GM23248 (cell line): ENCODE measurements at places on chromosomes 16 and 17. TPM values are rescaled to one million over a fixed set of nuclear protein-coding genes. Genes with fewer than 3 reads are reported as not detected.

The CACNG1 gene
- total RNA-seq = not detected in 2 replicates

The ZNF652 gene
- total RNA-seq = 17.2 and 18.1 TPM in 2 replicates

The MKS1 gene
- 10.2 and 15.3 TPM in 2 replicates for total RNA-seq

The HIC1 gene
- 35.0 and 59.8 TPM in 2 replicates for total RNA-seq

The KRT17 gene
- total RNA-seq = 0.51 and 3.8 TPM in 2 replicates

The KRTAP1-4 gene
- total RNA-seq = not detected in 2 replicates

The RHBDF1 gene
- total RNA-seq = 54.6 and 61.7 TPM in 2 replicates

The MT2A gene
- 109 and 211 TPM in 2 replicates for total RNA-seq

The CNOT1 gene
- 82.8 and 93.1 TPM in 2 replicates for total RNA-seq

The DHRS7C gene
- not detected in 2 replicates for total RNA-seq

The JPH3 gene
- not detected in 2 replicates for total RNA-seq

GRCh38 chr16:27149986-27150385, 53.3 kb upstream of the KDM8 start:
- no peak for DNase-seq
- no peaks in the 10 kb centered on the region for H3K36me3 ChIP-seq
- H3K27me3 ChIP-seq = no peaks in the 10 kb centered on the region
- H3K4me1 ChIP-seq = no peaks in the 10 kb centered on the region

DNA sequence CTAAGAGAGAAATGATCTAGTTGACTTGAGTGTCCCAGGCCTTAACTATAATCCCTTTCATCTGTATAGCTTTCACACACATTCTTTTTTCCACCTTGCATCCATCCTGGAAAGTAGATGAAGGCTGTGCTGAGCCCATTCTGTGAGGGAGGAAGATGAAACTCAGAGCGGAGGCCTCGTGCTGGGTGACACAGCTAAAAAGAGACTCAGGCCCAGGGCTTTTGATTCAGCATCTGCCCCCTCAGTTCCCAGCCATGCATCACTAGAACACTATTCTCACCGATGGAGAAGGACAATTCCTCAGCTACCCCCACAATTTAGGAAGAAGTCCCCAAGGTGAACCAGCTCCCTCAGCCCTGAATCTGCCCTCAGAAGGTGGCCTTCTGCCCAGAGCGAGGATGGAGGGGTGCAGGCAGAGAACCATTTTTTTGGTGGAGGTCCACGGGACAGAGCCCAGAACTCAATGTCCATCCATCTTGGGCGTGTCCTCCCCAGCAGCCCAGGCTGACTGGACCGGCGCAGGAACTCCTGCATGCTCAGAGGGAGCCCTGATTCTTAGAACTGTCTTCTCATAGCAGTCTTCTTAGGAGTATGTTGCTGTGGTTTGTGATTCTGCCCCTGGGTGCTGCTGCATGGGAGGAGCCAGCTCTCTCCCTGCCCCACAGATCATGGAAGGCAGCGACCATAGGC, 5.8 kb upstream of the MYCBPAP start:
- no peaks in the 10 kb centered on the region for H3K27me3 ChIP-seq
- no peaks in the 10 kb centered on the region for H3K36me3 ChIP-seq
- no peak overlapping the region for H3K4me3 ChIP-seq
- DNase-seq = no peak
- H3K4me1 ChIP-seq = no peaks in the 10 kb centered on the region

DNA sequence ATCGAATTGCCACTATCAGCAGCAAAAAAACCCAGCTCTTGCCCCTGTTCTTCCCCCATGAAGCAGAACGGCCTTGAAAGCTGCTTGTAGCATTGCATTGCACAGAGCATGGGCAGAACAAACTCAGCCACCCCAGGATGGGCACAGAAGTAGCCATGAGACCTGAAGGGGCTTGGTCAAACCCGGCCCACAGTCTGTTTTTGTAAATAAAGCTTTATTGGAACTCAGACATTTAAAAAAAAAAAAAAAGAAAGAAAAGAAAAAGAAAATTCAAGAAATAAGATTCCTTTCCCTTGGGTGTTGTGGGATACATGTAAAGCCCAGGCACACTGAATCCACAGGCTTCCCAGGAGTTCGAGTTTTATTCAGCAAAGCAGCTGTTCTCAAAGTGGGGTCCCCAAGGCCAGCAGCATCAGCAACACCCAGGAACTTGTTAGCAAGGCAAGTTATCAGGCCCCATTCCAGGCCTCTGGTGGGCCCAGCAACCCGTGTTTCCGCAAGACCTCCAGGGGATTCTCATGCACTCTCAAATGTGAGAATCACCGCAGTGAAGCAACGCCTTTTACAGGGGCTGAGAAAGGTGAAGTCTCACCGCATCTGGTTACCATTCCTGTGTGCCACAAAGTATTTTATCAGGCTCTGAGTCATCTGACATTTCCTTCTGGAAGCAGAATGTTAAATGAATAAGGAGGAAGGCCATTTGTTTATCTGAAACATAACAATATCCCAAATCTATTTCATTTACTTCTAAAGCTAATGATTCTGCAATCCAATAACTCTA, 108.2 kb downstream of the SLC39A11 start:
- H3K4me1 ChIP-seq = peaks cover 9% of the 10 kb centered on the region
- peak; percentile 68 for DNase-seq
- no peaks in the 10 kb centered on the region for H3K36me3 ChIP-seq
- H3K27ac ChIP-seq = no peak overlapping the region
- no peaks in the 10 kb centered on the region for H3K27me3 ChIP-seq
- H3K4me3 ChIP-seq = no peak overlapping the region

- H3K27me3 ChIP-seq = no peaks in the 10 kb centered on the region
- no peaks in the 10 kb centered on the region for H3K36me3 ChIP-seq
- peaks cover 70% of the 10 kb centered on the region for H3K4me1 ChIP-seq
- peak overlapping the region; percentile 97 for H3K27ac ChIP-seq
- peak; percentile 80 for DNase-seq
These were observed 479 bp downstream of the ITGA3 start for GRCh38 chr17:50056217-50056960.

GRCh38 chr17:72683506-72684404, 408.7 kb downstream of the SLC39A11 start:
- no peaks in the 10 kb centered on the region for H3K36me3 ChIP-seq
- H3K27ac ChIP-seq = peak overlapping the region; percentile 55
- no peak overlapping the region for H3K4me3 ChIP-seq
- DNase-seq = peak; percentile 96
- H3K27me3 ChIP-seq = no peaks in the 10 kb centered on the region
- peaks cover 31% of the 10 kb centered on the region for H3K4me1 ChIP-seq

- peak; percentile 8 for DNase-seq
- no peaks in the 10 kb centered on the region for H3K4me1 ChIP-seq
- H3K27ac ChIP-seq = no peak overlapping the region
- H3K4me3 ChIP-seq = no peak overlapping the region
- no peaks in the 10 kb centered on the region for H3K36me3 ChIP-seq
These were observed 90.0 kb downstream of the ELAC2 start for GRCh38 chr17:12927541-12928425.

- H3K4me1 ChIP-seq = peaks cover 11% of the 10 kb centered on the region
These were observed 452 bp upstream of the E2F4 start for GRCh38 chr16:67191411-67191994.

- 0 out of 2 replicates have a peak overlapping the region, but pooled peaks have one; percentile 85 for H3K27ac ChIP-seq
- H3K4me1 ChIP-seq = peaks cover 26% of the 10 kb centered on the region
- no peaks in the 10 kb centered on the region for H3K36me3 ChIP-seq
- DNase-seq = no peak
- no peaks in the 10 kb centered on the region for H3K27me3 ChIP-seq
These were observed 26.3 kb upstream of the CLEC18B start for GRCh38 chr16:74447578-74447977.

GRCh38 chr17:64340557-64340956, 50.1 kb downstream of the PECAM1 start:
- no peak for DNase-seq
- H3K27ac ChIP-seq = no peak overlapping the region

DNA sequence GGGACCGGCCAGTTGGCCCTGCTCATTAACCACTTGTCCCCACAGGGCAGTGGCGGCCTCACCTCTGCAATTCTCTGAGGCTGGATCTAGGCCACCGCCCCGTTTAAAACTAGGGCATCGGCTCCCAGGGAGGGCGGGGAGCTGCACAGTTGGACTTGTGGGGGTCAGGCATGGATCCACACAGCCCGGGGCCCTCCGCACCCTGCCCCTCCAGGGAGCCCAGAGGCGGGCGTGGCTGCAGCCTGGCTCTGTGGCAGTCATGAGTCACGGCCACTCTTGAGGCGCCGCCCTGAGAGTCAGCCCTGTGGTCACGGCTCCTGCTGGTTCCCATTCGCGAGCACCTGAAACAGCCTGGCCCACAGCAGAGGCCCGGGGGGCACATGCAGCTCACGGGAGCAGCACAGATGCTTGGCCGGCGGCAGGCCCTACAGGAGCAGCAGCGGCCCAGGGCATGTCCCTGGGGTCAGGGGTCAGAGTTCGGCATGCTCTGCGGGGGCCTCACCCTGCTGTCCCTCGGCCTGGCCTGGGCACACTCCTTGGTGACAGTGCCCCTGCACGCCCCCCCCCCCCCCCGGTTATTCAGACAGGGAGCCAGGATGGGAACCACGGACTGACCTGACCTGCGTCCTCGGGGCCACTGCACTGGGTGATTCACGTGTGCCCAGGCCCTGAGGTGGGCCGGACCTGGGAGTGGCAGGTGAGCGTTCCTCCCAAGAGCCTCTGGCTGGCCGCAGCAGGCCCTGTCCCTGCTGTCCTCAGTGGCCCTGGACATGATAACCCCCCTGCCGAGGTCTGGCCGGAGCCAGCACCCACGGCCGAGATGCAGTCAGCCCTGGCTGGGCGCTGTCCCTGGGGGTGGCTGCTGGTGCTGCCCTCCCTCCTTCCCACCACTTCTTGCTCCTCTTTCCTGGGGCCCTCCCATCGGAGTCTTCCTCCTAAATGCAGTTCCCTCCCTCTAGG, 8.2 kb downstream of the CAPN15 start:
- no peaks in the 10 kb centered on the region for H3K36me3 ChIP-seq
- peak overlapping the region; percentile 75 for H3K27ac ChIP-seq
- no peaks in the 10 kb centered on the region for H3K27me3 ChIP-seq
- H3K4me3 ChIP-seq = no peak overlapping the region; the same call in 1 of the 2 replicates
- DNase-seq = peak; percentile 98
- peaks cover 7% of the 10 kb centered on the region for H3K4me1 ChIP-seq

- H3K27ac ChIP-seq = no peak overlapping the region
- H3K36me3 ChIP-seq = no peaks in the 10 kb centered on the region
- no peak for DNase-seq
These were observed 44.0 kb upstream of the MEAK7 start for GRCh38 chr16:84548508-84548907.

DNA sequence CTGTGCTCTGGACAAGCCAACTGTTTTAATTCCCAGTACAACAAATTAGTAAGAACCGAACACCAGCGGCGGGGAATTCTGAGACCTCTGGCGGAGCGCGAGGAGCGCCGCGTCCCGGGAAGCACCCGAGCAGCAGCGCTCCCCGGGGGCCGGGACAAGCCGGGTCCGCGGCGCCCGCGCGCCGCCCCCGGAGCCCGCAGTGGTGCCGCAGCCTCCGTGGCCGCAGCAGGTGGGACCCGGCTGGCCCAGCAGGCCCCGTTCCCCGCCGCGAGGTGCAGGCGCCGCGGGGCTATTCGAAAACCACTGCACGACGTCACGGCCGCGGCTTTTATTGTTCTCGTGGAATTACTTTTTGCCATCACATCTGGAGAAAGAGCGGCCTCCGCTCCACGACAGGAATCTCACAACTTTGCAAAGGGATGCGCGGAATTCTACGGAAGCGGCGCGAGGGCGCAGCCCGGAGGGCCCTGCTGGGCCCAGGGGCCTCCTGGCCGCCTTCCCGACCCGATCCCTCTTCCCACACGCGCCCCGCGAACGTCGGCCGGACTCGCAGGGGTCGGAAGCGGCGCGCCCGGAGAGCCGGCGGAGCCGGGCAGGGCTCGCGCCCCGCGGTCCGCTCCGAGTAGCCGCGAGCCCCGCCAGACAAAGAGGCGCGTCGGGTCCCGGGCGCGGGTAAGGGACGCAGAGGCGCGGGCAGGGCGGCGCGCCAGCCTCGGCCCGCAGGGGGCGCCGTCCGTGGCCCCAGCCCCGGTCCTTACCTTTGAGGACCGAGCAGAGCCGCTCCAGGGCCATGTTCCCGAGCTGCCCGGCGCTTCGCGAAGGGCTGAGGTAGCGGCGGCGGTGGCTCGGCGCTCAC, 696 bp downstream of the NETO2 start:
- no peaks in the 10 kb centered on the region for H3K27me3 ChIP-seq
- H3K4me1 ChIP-seq = no peaks in the 10 kb centered on the region
- DNase-seq = peak; percentile 73
- no peak overlapping the region for H3K27ac ChIP-seq
- peak overlapping the region; percentile 77 for H3K4me3 ChIP-seq

DNA sequence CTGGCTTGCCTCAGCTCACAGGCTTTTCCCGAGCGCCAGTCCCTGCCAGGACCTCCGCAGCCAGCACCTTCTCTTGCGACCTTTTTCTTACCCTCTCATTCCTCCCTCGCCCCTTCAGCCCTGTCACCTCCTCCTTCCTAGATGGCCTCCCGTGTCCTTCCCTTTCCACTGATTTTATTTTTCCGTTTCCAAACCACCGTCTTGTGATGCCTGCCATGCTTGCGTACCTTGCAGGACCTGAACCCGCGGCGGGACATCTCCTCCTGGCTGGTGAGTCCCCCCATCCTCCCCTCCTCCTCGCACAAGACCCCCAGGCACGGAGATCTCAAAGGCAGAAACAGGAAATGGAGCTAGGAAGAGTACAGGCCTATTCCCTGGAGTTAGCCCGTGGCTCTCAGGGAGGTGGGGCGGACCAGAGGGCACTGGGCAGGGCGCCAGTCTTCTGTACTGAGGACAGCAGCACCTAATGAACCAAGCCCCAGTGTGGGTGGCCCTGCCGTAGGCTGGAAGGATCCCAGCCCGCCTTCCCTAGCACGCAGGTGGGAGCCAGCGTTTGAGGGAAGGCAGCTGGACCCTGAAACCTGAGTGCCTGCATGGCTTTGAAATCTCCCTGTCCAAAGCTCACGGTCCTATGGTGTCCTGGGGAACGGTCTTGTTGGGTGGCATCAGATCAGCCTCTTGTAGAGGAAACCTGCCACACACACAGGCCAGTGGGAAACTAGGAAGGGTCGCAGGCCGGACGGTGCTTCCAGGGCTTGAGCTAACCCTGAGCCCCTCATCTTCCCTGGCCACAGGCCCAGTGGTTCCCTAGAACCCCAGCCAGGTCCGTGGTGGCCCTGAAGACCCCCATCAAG, 612 bp downstream of the CISD3 start:
- peaks cover 21% of the 10 kb centered on the region; the same call in 1 of the 2 replicates for H3K4me1 ChIP-seq
- peak overlapping the region; percentile 99 for H3K4me3 ChIP-seq
- DNase-seq = peak; percentile 81
- no peaks in the 10 kb centered on the region for H3K27me3 ChIP-seq
- H3K27ac ChIP-seq = peak overlapping the region; percentile 66

- no peaks in the 10 kb centered on the region for H3K36me3 ChIP-seq
- H3K27me3 ChIP-seq = no peaks in the 10 kb centered on the region
- H3K4me1 ChIP-seq = 0 out of 2 replicates have a peak, but pooled peaks cover 6% of the 10 kb centered on the region
- H3K4me3 ChIP-seq = peak overlapping the region; percentile 92
- peak; percentile 93 for DNase-seq
These were observed 158.3 kb downstream of the RAB11FIP4 start for GRCh38 chr17:31549525-31550388.

DNA sequence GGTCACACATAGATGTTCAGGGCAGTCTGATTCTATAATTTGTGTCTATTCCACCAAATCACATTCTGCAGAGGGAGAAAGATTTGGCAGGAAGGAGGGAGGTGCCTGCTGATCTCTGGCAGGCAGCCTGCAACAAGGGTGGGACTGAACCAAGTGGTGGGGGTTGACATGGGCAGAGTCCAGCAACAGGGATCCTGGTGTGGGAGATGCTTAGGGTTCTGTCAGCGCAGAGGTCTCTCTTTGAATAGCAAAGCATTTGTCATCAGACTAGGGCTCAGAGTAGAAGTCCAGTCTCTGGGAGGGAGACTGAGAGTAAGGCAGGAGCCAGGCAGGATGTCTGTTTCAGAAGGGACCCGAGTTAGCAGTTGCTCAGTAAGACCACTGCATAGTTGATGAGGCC, 94.6 kb downstream of the UTP18 start:
- no peak overlapping the region for H3K4me3 ChIP-seq
- no peaks in the 10 kb centered on the region; the same call in 1 of the 2 replicates for H3K27me3 ChIP-seq
- DNase-seq = no peak
